GM18507 (cell line): ENCODE measurements at places on chromosomes 2 and 18.

GRCh38 chr2:165448406-165448805, 21.1 kb upstream of the CSRNP3 start:
- DNase-seq: no peak

GRCh38 chr18:35436076-35436649, 59.0 kb upstream of the ZNF396 start:
- no peak for DNase-seq

DNA sequence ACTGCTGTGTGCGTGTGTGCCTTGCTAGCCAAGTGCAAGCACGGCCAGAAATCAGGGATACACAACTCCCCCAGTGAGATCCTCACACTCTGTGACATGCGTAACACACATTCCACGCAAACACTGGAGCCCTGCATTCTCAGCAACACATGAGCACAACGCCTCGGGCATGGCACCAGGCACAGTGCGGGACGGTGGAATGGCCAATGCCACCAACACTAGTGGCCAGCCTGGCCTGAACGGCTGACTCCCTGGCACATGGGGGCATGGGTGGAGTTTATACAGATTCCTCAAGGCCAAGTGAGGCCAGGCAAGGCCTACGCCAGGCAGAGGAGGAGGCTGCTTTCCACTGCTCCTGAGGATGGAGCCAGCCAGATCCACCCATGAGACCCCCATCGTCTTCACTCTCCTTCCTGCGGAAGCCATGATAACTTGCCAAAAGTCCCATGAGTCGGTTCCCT, 56.2 kb downstream of the ANKMY1 start:
- DNase-seq: no peak

GRCh38 chr2:235043762-235044500, 92.1 kb downstream of the SH3BP4 start:
- no peak for DNase-seq

DNA sequence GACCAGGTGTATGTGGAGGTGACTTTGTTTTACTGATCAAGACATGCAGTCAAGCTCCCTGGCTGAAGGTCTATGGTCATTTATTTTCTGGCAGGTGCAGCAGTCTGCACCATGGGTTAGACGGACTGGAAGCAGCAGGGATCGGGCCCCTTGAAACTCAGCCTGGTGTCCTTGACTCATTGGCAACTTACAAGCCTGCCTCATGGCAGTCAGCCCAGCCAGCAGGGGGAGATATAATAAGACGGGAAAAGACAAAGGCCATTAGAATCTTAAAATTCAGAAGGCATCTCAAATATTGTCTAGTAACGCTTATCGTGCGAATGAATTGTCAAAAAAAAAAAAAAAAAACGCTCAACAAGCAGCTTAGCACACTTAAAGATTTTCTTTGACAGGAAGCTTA, 308.2 kb downstream of the EN1 start:
- DNase-seq: no peak

GRCh38 chr2:152028182-152028862, 70.5 kb downstream of the CACNB4 start:
- no peak for DNase-seq

DNA sequence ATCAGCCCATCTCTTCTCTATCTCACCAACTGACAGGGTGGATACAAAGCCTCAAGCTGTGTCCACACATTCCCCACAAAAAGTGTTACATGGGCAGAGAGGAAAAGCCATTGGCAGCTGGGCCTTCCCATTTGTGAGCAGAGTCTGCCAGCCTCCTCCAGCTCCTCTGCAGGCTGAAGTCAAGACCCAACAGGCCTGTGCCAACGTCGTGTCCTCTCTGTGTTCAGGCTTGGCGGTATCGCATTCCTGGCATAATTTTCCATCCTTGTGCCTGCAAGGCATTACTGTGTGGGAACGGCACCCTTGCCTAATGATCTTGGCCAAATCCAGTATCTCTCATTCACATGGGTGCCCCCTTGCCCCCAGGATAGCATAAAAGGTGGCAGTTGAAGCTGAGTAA, 41.5 kb upstream of the APCDD1 start:
- DNase-seq: no peak

GRCh38 chr18:54117853-54118773, 106.4 kb downstream of the MBD2 start:
- no peak for DNase-seq

DNA sequence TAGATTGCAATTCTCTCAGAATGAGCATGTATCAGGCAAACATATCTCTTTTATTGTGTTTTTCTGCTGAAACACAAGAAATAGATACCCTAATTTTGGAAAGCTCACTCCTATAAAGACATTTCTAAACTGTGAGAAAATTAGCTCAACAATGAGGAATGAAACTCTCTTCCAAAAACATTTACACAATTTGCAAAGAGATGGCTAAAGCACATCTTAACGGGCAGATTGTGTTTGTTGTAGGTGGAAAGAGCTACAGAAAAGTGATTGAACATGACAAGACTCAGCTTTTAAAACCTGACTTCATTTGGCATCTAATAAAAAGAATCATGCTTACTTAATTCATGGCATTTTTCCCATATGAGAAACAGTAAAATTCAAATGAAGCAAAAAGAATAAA, 175.0 kb upstream of the SLC39A10 start:
- no peak for DNase-seq

DNA sequence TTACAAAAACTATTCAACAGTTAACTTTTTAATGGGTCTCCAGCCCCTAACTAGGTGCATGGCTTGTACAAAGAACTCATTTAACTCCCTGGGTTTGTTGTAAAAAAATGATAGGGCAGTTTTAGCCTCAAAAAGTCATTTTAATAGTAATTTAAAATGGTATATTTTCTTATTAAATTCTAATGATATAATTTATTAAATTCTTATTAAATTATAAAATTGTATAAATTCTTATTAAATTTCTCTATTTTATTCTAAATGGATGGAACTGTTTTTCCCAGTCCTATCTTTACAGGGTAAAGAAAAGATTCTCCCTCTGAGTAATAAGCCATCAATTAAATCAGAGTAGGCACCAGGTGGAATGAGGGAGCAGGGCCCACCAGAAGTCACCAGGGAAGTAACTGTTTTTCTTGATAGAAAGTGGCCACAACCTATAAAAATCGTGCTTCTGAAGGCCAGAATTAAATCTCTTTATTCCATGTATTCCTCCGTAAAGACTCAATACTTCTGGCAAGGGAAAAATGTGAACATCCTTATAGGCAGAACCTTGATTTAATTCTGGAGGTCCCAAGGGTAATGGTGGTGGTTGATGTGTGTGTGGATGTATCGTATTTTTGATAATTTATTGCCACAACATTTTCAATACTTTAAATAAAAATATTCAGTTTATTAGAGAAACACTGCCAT, 814 bp downstream of the FKBP7 start:
- DNase-seq: no peak

DNA sequence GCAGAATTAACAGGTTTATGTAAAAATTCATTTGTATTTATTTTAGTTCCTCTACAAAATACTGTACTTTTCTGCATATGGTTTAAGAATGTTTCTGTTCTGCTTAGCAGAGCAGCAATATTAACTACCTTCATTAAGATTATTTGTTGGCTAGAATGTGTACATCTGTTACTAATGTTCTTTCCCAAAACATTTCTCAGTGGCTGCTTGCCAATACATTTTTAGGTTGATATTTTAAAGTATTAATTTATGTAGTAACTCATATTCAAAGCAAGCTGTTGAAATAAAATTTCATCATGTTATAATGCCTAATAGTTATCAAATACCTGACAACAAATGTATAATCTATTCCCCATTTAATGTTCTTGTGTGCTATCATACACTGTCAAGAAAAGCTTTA, 40.3 kb downstream of the PRKD3 start:
- DNase-seq: no peak

GRCh38 chr2:38824906-38825305, 46.9 kb downstream of the GEMIN6 start:
- DNase-seq: no peak

DNA sequence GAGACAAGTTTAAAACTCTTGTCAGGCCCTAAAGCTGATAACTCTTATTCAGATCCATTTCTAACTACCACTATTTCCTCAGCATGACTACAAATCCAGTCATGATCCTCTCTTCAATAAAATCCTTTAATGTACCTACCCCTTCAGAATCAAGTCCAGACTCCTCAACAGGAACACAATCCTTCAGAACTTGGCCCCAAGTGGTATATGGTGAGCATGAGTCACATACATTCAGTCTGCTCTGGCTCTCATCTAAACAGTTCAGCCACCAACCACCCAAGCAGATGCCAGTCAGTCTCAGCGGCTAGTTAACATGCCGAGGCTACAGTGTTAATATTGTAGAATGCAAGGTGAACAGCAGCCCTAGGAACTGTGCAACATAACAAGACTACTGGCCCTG, 9.7 kb downstream of the LMAN2L start:
- no peak for DNase-seq

GRCh38 chr18:3998698-3999333, 456.3 kb downstream of the DLGAP1 start:
- DNase-seq: no peak

DNA sequence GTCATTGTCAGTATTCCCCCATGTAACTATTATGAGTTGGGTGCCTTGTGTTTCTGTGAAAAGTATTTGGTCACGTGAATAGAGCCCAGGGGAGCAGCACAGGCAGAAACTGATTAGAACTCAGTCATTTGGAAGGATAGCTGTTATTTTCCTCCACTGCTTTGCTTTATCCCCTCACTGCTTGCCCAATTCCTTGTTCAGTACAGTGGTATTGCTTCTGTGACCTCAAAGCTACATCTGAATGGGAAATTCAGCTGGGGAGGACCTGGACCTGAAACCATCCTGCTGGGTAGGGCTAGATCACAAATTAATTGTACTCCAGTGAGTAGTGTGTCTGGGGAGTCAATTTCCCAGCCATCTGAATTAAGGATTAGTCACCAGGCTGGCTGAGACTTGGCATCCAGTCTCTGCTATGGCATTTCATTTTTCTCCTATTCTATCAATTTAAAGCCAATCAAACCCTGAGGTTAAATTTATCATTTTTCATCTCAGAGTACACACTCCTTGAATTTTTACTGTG, 1231.6 kb upstream of the GYPC start:
- DNase-seq: no peak

DNA sequence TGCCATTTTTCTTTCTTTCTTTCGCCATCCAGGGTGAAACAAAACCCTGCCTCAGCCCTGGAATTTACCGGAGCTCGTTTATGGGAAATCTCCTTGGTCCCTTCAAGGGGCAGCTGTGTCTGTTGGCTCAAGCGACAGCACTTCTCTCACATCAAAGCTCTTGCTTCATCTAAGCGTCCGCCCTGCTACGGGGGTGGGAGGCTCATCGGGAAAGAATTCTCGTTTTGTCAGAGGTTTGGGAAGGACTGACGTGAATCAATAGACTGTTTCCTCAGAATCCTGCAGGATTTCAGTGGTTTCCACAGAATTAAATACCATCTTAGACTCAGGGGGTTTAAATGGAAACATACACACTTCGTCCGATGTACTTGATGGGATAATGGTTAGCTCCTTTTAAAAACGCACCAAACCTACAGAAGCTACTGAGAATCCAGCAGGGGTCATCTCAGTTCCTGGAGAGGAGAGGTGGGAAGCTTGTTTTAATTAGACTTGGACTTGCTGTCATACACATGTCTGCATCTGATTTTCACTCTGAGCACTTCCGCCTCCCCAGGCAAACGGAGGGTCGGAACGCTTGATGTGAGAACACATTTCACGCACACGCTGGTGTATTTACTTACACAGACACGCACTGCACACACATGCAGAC, 91.6 kb downstream of the ASB1 start:
- no peak for DNase-seq

- DNase-seq: no peak
Measured at GRCh38 chr2:233153146-233153798, 93.1 kb downstream of the INPP5D start.

DNA sequence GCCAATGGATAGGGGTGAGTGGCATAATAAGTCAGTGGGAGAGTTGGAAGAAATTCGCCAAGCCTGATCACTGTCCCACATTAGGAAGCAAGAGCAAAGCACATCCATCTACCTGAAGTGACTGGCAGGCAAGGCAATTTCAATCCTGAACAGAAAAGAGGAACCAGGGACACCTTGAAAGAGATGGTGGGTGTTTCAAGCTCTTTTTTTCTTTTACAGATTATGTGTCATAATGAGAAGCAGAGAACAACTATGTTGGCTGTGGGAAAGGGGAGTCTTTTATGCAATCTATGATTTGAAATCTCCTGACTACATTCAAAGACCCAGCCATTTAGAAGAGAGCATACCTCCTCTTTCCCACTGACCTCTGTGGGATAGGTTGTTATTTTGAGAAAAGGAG, 63.5 kb downstream of the TGIF1 start:
- DNase-seq: no peak

DNA sequence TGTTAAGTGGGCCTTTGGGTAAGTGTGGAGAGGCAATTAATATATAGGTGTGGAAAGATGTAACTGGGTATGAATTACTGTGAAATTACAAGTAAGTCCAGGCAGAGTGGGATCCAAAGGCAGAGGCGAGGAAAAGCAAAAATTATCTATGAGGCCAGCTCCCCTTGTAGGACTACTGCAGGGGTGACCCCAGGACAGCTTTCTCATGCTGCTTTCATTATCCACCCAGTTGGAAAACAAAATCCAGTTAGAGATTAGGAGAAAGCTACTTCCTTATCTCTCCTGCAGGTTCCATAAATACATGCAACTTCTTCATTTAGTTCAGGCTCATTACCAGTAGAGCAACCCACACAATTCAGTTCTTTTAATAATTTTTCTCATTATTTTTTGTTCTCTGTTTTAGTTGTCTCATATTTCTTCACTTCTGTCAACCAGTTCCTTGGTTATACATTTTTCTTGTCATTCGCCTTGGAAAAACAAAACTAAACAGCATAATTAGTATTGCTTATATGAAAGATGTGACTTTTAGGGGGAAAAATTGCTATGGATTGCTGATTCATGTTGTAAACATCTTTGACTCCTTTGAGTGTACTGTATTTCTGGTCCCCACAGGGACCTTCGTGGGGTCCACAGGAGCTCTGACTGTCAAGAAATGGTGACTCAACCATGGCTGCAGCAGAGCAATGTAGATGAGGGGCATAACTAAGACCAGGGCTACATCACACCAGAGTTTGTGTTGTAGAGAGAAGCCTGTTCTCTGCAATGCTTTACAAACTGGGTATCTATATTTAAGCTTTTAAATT, 110.4 kb upstream of the PARD3B start:
- DNase-seq: no peak

DNA sequence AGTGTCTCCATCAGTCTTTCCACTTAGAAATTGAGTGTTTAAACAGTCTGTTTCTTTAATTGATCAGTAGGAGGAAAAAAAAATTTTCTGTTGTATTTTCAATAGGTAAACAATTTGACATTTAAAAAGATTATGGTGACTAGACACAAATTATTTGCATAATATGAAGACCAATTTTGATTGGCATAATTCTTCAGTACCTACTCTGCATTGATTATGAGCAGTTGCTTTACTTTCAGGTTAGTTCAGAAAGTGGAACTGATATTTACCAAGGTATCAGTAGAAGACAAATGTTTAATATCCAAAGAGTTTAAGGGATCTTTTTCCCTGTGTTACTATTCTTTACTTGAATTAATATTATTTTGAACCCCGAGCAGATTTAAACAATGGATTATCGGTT, 2.6 kb downstream of the ADAM23 start:
- DNase-seq: no peak

- DNase-seq: peak; percentile 8
Measured at GRCh38 chr2:20781656-20782265, 41.1 kb downstream of the LDAH start.

GRCh38 chr2:64386676-64387075, 67.3 kb upstream of the LGALSL start:
- DNase-seq: no peak

GRCh38 chr2:228649447-228649846, 468.0 kb upstream of the SPHKAP start:
- DNase-seq: no peak

- DNase-seq: no peak
Measured at GRCh38 chr18:70258243-70258642, 30.6 kb upstream of the SOCS6 start.
